ENCODE measurements at places on chromosomes 11 and 22.

DNA sequence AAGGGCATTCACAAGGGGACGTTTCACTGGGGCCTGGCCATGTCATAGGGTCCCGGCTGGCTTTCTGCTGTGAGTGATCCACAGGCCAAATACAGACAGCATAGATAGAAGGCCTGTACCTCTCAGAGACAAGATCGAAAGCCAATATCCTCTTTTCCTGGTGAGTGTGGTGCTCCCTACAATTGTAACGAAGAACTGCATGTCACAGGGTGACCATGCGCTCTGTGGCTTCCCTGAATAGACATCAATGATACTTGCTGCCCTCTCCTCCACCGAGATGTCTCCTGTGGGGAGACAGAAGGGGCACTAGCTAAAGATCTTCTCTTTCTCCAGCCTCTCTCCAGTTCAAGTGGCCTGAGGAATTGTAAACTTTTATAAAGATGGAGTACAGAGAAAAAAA lies 226.1 kb upstream of the POU2AF2 start:
- DNase-seq = no peak

DNA sequence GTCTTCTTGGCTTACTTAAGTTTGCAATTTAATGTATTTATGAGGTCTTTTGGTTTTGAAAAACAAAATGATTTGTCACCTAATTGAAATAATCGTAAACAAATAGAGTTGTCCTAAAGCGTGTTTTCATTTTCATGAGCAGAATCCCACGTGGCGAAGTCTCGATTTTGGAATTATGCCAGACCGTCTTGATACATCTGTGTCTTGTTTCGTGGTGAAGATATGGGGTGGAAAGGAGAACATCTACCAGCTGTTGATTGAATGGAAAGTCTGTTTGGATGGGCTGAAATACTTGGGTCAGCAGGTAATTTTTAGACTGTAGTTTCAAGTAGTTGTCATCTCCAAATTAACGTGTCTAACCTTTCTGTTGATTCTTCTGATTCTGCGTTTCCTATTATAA lies 64.7 kb downstream of the UVRAG start:
- DNase-seq = no peak

GRCh38 chr22:50676661-50677492 lies 4.3 kb downstream of the SHANK3 start:
- no peak for DNase-seq

DNA sequence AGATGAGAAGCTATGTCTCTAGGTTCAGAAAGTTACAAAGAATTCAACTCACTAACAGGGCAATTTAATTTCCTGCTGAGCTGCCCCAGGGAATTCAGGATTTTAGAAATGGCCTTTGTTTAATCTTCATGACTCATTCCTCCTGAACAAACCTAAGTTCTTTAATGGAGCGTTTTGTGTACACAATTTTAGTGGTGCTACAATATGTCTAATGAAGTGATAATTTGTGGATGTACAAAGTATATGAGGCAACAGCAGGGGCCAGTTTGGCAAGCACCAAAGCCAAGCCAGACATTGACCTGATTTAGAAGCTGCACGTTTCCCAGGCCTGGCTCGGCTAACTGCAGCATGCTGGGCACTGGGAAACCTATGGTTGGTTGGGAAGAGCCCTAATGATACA lies 34.4 kb upstream of the HEPHL1 start:
- no peak for DNase-seq

GRCh38 chr11:94183886-94184264 lies 55.2 kb downstream of the PANX1 start:
- DNase-seq = peak; percentile 29
